NCI-H2171 treated with DMSO at 0.1 percent for 48 hours (cell line): ENCODE measurements at places on chromosomes 4 and X.
A peak's percentile ranks its signal among the peaks of the same experiment; 100 is the strongest.

GRCh38 chrX:10177601-10178000 lies 20.8 kb downstream of the CLCN4 start:
- peak; percentile 17 for DNase-seq

DNA sequence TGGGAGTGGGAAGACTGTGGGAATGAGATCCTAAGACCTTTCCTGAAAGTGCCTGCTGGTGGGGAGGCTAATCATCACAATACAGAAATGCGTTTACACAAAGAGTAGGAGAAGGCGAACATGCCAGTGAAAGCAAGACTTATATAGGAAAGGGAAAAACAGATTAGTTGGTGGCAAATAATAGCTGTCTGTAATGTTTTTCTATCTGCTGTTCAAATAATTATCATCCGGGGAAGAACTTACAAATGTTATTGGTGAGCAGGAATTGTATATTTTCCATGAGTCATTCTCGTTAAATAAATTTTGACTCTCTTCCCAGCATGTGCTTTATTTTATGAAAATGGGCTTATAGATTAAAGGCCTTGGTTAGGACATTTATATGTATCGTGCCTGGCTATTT lies 196.5 kb downstream of the ARHGAP10 start:
- no peak for DNase-seq

DNA sequence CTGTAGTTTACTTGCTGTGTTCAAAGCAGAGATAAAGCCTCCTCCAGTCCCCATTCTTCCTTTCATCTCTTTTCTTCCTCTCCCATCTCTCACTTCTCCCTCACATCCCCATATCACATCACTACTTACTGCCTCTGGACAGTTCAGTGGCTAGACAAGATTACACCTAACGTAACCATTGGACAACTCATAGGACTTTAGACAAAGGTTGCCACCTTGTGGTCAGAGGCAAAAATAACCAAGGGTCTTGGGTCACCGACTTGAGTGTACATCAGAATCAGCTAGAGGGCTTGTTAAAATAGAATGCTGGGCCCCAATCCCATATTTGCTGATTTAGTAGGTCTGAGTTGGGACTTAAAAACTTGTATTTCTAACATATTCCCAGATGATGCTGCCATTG lies 109.3 kb upstream of the DGKK start:
- peak; percentile 1 for DNase-seq

- no peak for DNase-seq
Observed at GRCh38 chrX:39796856-39797255, 300.9 kb downstream of the BCOR start.

DNA sequence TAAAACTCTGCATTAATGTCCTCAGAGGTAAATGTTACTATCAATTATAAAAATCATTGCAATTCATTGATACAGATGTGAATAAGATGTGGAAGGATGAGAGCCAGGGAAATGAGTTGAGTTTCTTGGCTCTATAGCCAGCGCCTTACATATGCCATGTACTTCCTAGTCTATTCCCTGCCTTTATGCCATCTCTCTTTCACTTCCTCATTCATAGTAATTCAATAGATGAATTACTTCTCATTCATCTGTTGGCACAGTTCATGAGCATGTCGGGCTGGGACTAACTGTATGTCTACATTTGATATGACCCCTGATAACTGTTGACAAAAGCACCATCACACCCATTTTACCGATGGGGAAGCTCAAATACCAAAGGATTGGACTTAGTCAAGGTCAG lies 55.7 kb downstream of the LNX1 start:
- DNase-seq, result no peak

- DNase-seq, result no peak
Observed at GRCh38 chr4:43325220-43325967, 432.9 kb downstream of the GRXCR1 start.

DNA sequence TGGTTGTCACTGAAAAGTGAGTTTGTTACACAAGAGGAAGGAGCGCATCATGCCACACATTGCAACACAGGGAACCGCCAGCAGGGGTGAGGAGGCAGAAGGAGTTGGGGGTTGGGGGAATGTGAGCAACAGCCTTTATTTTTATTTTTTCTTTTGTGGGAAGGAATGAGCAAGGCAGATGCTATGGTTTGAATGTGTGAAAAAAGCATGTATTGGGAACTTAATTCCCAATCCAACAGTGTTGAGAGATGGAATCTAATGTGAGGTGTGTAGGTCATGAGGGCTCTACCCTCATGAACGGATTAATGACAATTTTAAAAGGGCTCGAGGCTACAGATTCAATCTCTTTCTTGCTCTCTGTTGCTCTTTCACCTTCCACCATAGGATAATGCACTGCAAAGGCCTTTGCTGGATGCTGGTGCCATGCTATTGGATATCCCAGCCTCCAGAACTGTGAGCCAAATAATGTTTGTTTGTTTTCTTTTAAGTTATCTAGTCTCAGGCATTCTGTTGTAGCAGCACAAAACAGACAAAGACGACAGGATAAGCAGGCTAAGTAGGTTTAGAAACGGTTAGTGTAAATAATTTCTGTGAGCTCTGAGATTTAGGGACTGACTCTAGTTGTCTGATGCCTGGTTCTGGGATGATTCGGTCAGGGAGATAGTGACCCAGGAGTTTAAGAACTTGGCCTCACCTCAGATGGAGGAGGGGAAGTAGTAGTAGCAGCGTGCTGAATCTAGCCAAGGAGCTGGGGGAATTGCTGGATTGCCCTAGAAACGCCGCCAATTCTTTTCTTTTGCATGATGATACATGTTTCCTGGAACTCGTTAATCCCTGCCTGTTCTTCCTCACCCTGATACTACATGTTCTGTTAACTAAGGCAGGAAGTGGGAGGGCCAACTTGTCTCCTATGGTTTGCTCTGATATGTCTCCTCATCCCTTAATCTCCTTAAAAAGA lies 156.6 kb upstream of the CTSO start:
- DNase-seq, result no peak

GRCh38 chr4:185396724-185397385 lies at the start of gene ANKRD37:
TSS of gene ANKRD37 (plus strand) at chr4:185396841. CDS start at chr4:185396924, 83 bp downstream.
- DNase-seq, result no peak

- DNase-seq, result no peak
Observed at GRCh38 chr4:39591290-39591689, 47.4 kb downstream of the SMIM14 start.

- DNase-seq, result peak; percentile 42
Observed at GRCh38 chrX:151754641-151755215, 20.2 kb downstream of the CNGA2 start.

DNA sequence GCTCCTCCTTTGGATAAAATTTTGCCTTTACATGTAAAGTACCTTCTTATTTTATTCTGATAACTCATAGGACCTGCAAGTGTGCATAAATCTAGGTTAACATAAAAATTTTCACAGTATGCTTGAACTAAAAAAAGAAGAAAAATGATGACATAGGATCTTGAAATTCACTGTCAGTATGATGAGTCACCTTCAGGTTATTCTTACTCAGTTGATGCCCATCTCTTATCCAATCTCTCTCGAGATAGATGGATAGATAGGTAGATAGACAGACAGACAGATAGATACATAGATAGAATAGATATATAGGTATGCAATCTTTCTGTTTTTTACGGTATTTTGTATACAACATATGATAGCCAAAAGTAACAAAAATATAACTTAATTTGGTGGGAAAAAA lies 485.5 kb downstream of the NAF1 start:
- no peak for DNase-seq

DNA sequence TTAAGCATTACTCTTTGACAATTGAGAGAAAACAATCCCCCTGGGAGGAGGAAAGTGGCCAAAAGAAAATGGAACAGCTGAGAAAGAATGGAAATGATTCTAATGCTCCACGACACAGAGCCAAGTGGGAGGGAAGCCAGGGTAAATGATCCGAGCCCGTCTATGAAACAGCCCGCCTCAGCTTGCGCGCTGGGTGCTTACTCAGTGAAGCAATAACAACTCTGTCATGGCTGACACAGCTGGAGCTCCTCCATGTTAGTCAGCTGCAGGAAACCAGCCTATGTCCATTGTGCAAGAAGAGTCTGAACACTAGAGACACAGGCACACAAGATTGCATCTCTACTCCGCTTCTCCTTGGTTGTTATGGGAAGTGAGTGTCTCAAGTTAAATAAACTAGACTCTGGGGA lies 19.3 kb downstream of the NOA1 start:
- peak; percentile 35 for DNase-seq

GRCh38 chrX:78029663-78030062 lies 60.2 kb upstream of the PGAM4 start:
- DNase-seq, result peak; percentile 35

GRCh38 chrX:143788265-143788664 lies 67.7 kb upstream of the SPANXN2 start:
- no peak for DNase-seq

- no peak for DNase-seq
Observed at GRCh38 chr4:97589481-97590196, 553.6 kb downstream of the STPG2 start.

DNA sequence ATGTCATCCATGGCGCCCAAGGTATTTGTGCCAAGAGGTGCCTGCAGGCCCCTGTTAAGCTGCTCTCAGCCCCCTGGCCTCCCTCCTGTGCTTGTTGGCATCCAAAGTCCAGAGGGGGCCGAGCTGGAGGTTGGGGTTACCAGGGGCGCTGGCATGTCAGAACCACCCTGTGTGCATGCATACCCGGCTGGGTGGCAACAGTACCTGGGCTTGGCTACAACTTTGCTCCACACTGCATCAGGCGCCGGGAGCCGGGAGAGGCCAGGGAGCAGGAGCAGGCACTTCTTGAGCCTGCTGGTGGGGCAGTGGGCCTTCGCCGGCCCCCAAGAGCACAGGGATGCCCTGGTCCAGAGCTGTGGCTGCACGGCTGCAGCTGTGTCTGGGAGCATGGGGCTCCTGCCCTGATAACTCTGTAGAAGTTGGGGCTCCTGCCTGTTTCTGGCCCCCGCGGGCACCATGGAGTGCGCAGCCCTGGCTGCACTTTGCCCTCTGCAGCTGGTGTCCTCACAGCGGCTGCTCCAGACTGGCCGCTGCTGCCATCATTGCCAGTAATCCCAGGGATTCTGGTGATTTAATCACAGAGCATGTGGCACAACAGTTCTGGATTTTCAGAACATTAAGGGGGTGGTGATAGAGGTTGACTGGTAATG lies 130.3 kb downstream of the ARHGAP10 start:
- DNase-seq, result no peak

GRCh38 chr4:42600578-42600977 lies 56.3 kb downstream of the ATP8A1 start:
- DNase-seq, result no peak

- DNase-seq, result no peak
Observed at GRCh38 chrX:136666088-136666487, 18.1 kb downstream of the CD40LG start.

DNA sequence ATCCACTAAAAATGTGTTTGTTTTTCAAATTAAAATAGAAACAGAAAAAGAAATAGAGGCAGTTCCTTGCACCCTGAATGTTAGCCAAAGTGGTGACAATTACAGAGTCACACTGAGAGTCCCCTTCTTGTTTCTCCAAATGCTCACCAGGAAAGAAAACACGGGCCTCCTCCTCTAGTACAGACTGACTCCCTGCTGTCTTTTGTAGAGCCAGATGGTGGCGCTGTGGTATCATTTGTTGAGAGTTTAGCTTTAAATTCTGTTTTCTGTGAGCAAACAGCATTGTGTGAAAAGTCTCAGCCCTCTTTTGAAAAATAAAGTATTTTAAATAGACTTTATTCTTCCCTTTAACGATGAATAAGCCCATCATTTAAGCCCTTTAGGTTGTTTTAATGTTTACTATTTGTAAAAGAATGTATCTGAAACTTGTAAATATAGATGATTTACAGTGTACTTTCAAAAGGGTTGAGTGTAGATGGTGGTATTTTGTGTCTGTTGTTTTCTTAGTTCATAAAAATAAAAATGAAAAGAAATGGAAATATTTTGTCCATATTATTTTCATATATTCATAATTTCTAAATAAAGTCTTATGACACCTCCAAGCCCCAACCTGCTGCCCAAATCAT lies 36.9 kb upstream of the ATOH1 start:
- DNase-seq, result peak; percentile 66

DNA sequence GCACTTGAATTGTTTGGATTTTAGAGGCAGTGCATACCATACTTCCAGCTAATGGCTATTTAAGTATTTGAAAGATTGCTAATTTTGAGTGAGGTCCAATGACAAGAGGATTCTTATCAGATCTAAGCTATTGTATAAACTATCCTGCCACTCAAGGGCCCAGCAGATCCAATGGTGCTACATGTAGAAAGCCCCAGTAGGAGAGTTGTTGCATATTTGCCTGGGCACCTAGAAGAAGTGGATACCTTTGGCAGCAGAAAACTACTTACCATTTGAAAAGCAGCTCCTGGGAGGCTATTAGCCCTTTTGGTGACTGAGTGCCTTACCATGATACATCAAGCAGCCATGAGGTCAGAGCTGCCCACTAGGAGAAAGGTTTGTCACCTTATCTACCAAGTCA lies 447.3 kb downstream of the C4orf33 start:
- no peak for DNase-seq

DNA sequence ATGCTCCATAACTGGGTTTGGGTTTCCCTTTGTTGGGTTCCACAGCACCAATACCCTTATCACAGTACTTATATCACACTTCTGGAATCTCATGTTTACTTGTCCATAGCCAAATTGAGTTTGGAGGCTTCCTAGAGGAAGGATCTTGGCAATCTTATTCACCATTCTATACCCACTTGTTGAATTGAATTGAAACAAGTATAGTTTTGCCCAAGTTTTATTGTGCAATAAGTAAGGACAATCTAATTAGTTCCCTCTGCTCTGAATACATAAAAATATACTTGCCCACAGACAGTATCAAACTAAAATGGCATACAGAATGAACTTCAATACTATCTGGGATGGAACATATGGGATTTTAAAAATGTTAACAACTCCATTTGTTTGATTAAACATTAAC lies 40.3 kb downstream of the SEC31A start:
- DNase-seq, result no peak

DNA sequence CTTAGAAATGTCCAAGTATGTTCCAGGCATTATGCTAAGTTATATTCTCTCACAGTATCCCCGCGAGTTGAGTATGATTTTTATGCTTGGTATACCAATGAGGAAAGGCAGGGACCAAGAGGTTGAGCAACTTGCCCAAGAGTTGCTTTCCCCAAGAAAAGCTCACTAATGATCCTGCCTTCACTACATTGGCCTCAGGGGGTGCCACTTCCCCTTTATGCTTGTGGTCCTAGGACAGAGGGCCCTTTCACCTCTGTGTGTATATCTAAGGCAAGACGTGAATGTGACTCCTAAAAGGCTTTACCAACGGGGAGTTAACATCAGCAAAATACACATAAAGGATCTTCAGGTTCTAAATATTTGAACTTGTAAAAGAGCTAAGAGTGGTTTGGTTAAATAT lies 164.4 kb upstream of the CPEB2 start:
- DNase-seq, result no peak

GRCh38 chr4:59666645-59667044 lies 1533.5 kb upstream of the ADGRL3 start:
- no peak for DNase-seq

GRCh38 chrX:107741404-107741790 lies 34.2 kb downstream of the TSC22D3 start:
- DNase-seq, result no peak

DNA sequence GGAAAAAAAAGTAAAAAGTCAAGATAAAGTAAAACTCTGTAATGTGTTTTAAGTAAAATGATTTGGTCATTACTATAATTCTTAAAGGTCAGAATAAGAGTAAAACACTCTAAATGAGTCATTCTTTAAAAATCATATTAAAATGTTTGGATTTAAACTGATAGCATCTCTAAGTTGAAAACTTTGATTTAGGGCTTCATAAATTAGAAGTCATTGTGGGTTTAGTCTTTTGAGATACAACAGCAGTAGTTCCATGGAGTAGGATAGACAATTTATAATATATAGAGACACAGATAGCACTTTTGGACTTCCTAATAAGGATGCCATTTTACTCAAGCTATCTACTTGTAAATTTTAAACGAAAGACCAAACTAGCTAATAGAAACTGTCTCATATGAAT lies 77.1 kb upstream of the PABPC4L start:
- DNase-seq, result no peak

- DNase-seq, result no peak
Observed at GRCh38 chr4:88188738-88189417, 30.4 kb upstream of the ABCG2 start.
